NCI-H1048 (cell line): ENCODE measurements at places on chromosomes 3 and 15.

GRCh38 chr15:27254055-27254454 lies 283.1 kb downstream of the GABRG3 start:
- DNase-seq = no peak

- DNase-seq = no peak
Observed at GRCh38 chr3:47950453-47951169, 65.6 kb downstream of the MAP4 start.

DNA sequence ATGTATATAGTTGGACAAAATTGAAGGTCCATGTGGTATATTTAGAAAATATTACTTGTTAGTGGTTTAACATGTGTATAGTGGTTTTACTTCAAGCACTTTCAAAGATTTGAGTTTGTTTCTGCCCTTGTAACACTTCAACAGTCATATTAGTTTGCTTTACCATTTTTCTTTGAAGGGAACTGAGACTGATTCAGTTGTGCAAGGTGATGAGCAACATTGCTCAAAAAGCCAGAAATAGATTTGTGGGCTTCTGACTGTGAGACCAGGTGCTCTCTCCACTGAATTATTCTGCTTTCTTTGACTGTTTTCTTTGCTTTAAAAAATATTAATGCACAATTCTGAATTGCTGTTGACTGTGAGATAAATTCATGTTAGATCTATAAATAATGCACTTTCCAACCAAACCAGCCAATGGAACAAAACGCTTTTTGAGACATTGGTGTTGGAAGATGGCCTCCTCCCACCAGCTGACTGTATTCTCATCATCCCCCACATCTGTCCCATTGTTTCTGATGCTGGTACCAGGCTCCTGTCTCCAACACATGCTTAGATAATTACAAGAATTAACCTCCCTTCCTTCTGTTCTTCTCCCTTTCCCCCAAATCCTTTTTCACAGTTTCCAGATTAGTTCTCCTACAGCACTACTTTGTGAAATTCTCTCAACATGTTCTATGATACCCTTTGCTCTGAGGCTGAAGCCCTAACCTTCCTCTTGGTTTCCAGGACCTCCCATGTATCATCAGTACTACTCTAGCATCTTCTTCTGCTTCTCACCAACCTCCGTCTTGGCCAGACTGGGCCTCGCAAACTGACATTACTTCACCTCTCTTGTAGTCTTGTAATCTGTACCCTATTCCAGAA lies 27.9 kb downstream of the PLCL2 start:
- no peak for DNase-seq

GRCh38 chr3:185059766-185060165 lies 93.1 kb downstream of the C3orf70 start:
- DNase-seq = no peak

GRCh38 chr3:51886447-51886846 lies 11.0 kb upstream of the IQCF5 start:
- DNase-seq = no peak

GRCh38 chr3:10008588-10009344 lies 17.5 kb upstream of the FANCD2 start:
- no peak for DNase-seq

DNA sequence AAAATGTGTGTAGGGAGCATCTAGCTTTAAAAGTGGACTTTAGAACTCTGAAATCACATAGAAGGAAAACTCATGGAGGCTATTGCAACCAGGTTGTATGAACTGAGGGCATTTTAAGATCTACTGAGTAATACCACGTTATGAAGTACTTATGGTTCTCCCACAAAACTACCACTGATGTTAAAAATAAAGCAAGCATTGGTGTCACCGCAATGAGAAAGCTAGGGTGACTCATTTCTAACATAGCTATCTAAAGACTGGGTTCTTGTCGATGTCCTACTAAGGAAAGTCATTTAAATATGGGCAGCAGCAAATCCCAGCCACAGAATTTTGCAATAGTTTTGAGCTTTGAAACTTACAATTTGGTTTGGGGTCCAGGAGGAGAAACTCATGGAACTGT lies 584.8 kb downstream of the DIPK2A start:
- DNase-seq = no peak

GRCh38 chr3:188580223-188580622 lies 426.3 kb downstream of the LPP start:
- DNase-seq = no peak

- no peak for DNase-seq
Observed at GRCh38 chr3:150913133-150913922, 8.1 kb upstream of the MINDY4B start.

DNA sequence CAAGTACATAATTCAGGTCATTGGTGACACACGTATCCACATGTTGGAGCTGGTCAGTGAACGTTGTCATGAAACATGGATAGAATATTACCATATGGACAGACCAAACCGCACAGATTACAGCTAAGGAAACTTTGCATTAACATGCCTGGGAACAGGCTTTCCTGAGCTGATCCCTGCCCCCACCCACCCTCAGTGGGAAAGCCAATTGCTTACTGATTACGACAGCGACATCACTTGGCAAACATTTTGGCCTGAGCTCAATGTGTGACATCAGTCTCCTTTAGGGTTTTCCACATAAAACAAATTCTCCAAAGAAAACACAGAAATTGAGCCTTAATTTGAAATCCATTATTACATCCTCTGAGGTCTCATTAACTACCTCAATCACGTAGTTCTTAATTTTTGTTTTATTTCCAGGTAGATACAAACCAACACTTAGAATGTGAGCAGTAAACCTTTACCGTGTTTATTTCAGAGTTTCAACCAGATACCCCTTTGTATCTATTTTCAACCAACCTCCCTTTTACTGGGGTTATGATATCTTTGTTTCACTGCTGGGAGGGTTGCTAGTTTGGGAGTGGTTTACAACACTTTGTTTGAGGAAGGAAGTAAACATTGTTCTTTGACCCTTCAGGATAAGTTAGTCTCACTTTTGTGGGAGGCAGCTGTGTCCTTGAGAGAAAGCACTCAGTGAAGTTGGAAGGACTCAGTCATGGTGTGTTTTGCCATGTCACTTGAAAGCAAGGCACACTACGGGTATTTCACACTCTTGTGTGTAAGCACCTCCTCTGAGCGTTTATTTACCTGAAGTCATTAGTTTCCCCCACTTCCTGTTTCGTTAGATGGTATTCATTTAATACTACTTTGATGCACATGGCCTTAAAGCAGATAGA lies 103.1 kb downstream of the CMSS1 start:
- DNase-seq = no peak

- DNase-seq = no peak
Observed at GRCh38 chr3:127053450-127053849, 70.5 kb downstream of the PLXNA1 start.

- DNase-seq = no peak
Observed at GRCh38 chr3:21544076-21544462, 206.9 kb downstream of the ZNF385D start.

- DNase-seq = no peak
Observed at GRCh38 chr3:164486150-164486549, 592.1 kb downstream of the SI start.

GRCh38 chr3:9914011-9914410 lies 2.9 kb upstream of the IL17RC start:
- DNase-seq = no peak

GRCh38 chr3:13023235-13023970 lies 49.8 kb downstream of the IQSEC1 start:
- DNase-seq = no peak

- DNase-seq = no peak
Observed at GRCh38 chr3:26652164-26652563, 29.6 kb downstream of the LRRC3B start.

DNA sequence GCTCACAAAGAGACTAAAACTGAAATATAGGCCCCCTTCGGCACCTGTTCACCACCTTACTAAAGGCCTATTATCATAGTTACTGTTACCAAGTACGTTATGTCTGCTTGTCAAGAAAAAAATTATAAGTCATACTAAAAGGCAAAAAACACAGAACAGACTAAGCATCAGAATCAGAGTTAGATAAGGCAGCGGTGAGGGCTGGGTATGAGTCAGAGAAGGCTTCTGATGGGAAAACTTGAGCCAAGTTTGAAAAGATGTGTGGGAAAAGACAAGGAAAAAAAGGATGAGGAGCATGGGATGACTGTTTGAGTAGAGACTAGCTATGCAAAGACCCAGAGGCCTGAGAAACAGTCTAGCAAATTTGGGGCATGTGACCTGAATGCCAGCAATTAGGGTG lies 387.2 kb upstream of the SGO1 start:
- DNase-seq = no peak

DNA sequence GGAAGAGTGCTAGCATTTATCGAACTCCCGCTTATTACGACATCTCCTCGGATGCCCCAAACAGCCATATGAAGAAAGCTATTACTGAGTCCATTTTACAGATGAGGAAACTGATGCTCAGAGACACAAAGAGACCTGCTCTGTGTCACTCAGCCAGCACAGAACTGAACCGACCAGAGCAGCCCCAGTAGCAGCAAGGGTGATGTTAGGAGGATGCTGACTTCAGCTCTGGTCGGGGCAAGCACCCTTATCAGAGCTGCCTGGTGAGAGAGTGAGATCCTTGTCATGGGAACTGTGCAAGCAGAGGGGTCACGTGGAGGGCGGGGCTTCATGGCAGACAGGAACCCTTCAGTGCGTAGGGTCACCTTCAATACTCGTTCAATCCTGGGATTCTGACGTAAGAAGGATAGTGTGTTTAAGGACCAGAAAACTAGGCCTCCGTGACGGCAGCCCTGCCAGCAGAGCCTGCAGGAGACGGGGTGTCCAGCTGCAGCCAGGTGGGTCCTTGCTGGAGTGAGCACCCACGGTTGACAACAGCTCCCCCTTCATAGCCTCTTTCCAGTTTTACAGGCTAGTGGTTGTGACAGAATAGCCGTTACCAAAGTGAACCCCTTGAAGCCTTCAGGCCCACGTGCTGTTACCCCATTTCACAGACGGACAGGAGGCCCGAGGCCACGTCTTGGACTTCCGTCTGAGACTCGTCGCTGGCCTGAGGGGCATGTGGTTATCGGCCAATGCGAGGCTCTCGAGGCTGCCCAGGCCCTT lies 12.0 kb upstream of the IQSEC1 start:
- no peak for DNase-seq

- no peak for DNase-seq
Observed at GRCh38 chr3:2920103-2920502, 190.1 kb downstream of the IL5RA start.

DNA sequence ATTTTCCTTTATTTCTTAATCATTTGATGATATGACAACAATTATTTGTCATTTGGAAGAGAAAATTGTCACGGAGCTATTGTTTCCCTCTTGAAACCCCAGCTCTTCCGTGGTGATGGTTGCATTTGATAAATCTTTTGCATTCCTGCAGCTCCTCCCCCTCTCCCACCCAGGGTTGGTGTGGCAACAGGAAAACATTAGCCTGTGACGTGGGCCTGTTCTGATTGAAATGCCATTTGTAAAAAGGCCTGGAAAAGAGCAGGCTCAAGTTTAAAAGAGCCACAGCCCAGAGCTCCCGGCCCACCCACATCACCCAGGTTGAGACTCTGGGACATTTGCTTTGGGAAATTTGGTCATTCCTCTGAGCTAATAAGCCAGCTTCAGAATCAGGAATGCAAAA lies 282.5 kb downstream of the RPLP1 start:
- DNase-seq = no peak

GRCh38 chr15:52132066-52132465 lies 19.5 kb upstream of the BCL2L10 start:
- no peak for DNase-seq

DNA sequence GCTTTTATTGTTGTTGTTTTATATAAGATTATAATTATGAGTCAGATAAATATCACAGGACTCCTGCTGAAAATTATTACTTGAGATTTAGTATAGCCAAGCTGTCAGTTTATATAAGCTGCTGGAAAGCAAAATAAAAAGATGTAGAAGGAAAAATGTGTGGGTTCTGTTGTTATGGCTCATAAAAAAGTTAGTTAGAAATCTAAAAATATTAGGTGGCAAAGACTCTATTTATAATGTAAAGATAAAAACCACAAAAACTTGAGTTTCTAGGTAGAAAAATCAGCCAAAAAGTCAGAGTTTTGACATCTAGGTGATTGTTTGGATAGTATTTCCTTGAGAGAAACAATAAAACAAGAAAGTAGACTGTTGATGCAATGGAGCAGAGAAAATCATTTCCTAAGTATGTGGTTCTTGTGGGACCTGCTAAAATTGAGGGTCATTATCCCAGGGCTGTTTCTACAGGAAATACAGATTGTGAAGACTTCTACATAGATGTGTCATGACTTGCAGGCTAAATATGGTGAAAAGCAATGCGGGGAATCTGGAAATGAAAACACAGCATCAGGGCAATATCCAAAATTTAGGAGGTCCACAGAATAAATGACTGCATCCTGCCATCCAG lies 1109.6 kb upstream of the CADM2 start:
- DNase-seq = no peak

GRCh38 chr3:183460081-183461055 lies 31.9 kb upstream of the MCF2L2 start:
- DNase-seq = no peak

DNA sequence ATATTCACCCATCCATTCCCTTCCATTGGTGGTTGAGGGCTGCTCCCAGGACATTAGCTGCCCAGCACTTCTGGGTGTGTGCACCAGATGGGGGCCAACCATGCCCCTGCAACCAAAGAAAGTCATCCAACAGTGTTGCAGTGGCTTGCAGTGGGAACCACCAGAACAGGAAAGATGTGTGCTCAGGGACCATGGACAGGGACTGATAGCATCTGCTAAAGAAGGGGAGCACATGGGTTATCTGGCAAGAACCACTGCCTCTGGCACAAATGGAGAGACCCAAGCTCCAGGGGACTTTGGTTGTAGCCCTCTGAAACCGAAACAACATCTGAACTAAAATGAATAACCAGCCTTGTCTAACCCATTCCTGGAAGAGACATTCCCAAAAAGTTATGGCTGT lies 8.1 kb downstream of the DCLK3 start:
- DNase-seq = no peak

- DNase-seq = no peak
Observed at GRCh38 chr3:167480748-167481147, 6.9 kb upstream of the SERPINI2 start.

DNA sequence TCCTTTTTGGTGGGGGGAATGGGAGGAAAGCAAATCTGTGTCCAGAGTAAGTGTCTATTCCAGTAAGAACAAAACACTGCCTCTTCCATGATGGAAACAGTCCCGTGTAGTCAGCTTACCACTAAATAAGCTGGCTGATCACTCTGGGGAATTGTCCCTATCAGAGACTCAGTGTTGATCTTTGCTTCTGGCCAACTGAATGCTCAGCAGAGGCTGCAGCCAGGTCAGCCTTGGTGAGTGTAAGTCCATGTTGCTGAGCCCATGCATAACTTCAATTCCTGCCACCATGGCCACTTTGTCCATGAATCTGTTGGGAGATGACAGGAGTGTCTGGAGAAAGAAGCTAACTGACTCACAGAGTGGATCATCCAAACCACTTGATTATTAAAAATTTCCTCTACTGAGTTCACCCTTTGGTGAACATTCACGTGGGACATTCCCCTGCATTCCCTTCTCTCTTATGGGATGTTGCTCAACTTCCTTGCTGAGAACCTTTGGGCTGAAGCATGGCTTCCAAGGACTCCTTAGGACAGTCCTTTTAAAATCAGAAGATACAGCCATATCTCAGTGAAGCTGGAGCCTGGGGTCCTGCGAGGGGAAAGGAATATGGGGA lies 33.9 kb upstream of the XCR1 start:
- DNase-seq = no peak
